Stimulated activated CD4-positive, alpha-beta T cell treated with anti-CD3 and anti-CD28 coated beads, Interleukin-15, amount 100 ng/mL, for 1 hour (primary cell): ENCODE measurements at places on chromosomes 5 and 9.

DNA sequence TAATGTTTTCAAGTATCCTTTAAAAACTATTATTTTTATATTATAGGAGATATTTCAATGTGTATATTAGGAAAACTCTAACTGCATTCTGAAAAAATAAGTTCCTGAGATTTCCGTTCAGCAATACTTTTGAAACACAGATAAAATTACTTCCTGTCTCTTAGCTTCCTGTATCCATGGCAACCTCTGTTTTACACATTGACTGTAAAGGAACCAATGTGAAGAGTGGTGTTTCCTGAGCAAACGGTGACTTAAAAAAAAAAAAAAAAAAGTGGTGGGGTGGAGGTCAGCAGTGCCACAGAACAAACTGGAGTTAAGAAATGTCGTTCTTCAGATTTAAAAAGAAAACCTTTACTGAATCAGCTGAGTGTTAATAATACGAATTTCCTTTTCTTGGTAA lies at the start of gene LRRC70:
TSS of gene LRRC70 (plus strand) at position 280 of the 400 bp plus-strand sequence. CDS start 620 bp downstream, outside the sequence.
- no peak for DNase-seq

- no peak for DNase-seq
Observed at GRCh38 chr9:19631181-19631580, 157.7 kb downstream of the SLC24A2 start.

DNA sequence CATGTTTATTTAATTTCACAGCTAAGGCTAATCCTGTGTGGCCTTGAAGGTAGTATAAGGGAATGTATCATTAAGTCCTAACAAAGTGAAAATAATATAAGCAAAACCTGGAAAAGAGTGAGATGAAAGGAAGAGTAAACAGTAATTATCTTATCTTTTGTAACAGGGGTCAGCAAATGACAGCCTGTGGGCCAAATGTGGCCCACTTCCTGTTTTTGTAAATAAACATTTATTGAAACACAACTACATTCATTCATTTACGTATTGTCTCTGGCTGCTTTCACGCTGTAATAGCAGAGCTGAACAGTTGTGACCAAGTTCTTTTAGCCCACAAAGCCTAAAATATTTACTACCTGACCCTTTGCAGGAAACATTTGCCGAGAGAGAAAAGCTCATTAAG lies 78.4 kb upstream of the HTR4 start:
- DNase-seq: no peak

- DNase-seq: no peak
Observed at GRCh38 chr5:177146891-177147638, 13.5 kb downstream of the NSD1 start.

DNA sequence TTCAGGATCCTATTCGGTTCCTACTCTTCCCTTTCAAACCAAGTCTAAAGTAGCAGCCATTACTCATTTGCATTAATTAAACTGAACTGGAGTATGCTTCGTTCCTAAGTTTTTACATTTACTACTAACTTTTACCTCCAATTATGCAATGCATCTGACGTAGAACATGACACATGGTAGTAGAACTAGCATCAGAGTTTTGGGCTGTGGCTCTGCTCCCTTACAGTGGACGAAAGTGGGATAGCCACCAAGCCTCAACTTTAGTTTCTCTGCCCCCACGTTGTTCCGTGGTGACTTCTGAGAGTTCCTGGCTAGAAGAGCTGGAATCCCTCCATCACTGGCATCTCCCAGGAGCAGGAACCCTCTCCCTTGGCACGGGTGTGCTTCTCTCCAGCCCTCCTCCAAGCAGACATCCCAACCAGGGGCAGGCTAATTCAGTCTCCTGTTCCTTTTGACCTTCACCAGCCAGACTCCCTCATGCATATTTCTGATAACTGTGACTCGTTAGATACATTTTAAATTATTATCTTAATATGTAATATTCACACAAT lies 2.9 kb downstream of the IFNE start:
- DNase-seq: no peak

- no peak for DNase-seq
Observed at GRCh38 chr5:36796155-36796554, 80.4 kb upstream of the NIPBL start.

GRCh38 chr9:90857091-90857490 lies 55.5 kb downstream of the SYK start:
- DNase-seq: no peak

- DNase-seq: no peak
Observed at GRCh38 chr5:150489360-150490295, 18.3 kb upstream of the NDST1 start.

DNA sequence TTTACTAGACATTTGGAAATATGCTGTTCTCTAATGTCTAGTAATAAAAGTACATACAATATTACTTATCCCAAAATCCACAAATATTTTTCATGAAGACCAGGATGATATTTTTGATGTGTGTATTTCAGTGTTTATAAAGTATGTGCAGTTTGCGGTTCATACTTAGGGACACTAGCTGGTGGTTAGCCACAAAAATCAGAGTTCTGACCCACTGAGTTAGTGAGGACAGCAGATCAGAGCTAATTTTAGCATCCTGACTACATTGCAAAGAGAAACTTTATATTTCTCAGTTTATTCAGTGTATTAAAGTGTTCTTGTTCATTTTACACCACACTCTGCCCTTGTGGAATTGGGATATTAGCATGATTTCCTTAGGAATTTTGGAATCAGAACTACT lies 655.3 kb downstream of the HTR1A start:
- no peak for DNase-seq

DNA sequence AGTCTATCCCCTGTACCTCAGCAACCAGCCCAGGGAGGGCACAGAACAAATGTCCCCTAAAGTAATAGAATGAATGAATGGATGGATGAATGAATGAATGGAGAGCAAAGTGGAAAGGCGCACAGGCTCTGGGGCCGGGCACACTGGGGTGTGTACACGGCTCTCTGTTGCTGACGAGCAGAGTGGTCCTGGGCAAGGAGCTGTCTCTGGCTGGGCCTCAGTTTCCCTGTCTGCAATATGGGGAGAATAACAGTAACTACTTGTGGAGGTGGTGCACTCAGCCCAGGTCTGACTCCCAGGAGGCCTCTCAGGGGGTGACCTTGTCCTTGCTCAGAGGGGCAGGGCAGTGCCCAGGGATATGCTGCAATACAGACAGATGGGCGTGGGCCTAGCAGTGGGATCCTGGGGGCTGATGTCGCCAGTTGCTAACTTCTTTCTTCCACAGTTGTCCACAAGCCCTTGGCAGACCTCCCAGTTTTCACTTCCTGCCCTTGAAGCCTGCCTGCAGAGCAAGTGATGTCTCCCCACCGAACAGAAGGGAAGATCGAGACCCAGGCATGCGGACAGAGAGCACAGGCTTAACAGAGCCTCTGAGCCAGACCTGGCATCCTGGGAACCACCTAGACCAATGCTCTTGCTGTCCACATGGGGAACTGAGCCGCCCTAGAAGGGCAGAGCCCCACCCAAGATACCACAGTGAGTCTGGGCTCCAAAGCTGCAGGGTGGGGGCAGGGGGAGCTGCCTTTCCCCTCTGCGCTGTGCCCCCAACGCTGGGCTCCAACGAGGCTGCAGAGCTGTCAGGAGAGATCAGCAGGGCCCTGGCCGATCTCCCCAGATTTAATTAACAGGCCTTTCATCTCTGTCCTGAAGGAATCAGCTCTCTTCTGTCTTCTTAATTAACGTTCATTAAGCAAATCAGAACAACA lies 13.6 kb upstream of the LAMC3 start:
- DNase-seq: no peak

DNA sequence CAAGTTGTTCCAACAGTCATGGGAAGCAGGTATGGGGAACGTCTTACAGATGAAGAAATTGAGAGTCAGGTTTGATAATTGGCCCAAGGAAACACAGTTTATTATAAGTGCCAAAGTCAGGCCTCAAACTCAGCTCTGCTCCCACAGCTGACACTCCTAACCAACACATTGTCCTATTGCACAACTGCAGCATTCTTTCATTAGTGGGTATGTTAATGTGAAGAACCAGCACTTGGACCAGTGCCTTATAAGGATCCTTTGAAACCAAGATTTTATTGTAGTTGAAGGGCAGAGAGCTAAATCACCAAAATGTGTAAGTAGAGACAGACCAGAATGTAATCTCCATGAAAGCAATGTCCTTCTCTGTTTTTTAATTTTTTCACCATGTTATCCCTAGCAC lies 56.1 kb downstream of the GRIA1 start:
- DNase-seq: no peak

GRCh38 chr5:74810915-74811314 lies 43.9 kb downstream of the NSA2 start:
- DNase-seq: no peak

DNA sequence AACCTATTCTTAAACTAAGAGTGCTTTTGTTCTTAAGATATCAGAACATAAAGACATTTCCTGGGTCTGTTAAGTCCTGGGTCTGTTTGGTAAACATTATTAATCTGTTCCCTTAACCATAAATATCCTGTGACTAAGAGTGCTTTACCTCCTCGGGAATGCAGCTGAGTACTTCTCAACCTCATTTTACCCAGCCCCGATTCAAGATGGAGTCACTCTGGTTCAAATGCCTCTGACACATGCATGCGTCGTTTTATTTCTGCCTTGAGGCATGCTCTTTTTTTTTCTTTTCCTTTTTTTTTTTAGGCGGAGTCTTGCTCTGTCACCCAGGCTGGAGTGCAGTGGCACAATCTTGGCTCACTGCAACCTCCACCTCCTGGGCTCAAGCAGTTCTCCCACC lies 39.8 kb upstream of the FBXL17 start:
- no peak for DNase-seq

DNA sequence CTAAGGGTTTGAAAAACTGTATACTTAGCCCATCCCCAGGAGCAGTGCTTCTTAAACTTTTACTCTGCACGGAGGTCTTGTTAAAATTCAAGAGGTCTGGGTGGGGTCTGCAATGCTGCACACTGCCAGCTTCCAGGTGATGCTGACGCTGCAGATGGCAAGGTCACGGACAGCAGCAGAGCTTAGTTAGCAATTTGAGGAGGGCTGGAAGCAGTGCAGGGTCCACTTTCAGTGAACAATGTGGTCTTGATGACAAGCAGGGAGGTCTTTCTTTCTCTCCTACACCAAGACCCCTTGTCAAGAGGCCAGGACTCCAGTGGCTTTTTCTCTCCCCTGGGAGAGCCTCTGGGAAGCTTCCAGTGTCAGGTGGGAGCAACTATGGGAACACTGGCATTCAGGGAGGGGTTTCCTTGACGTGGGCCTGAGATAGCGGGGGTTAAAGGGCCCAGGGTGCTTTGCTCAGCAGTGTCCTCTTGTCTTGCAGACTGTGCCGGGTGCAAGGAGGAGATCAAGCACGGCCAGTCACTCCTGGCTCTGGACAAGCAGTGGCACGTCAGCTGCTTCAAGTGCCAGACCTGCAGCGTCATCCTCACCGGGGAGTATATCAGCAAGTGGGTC lies 65.0 kb upstream of the AFAP1L1 start:
- DNase-seq: no peak

- no peak for DNase-seq
Observed at GRCh38 chr5:113047733-113048652, 71.4 kb downstream of the DCP2 start.

DNA sequence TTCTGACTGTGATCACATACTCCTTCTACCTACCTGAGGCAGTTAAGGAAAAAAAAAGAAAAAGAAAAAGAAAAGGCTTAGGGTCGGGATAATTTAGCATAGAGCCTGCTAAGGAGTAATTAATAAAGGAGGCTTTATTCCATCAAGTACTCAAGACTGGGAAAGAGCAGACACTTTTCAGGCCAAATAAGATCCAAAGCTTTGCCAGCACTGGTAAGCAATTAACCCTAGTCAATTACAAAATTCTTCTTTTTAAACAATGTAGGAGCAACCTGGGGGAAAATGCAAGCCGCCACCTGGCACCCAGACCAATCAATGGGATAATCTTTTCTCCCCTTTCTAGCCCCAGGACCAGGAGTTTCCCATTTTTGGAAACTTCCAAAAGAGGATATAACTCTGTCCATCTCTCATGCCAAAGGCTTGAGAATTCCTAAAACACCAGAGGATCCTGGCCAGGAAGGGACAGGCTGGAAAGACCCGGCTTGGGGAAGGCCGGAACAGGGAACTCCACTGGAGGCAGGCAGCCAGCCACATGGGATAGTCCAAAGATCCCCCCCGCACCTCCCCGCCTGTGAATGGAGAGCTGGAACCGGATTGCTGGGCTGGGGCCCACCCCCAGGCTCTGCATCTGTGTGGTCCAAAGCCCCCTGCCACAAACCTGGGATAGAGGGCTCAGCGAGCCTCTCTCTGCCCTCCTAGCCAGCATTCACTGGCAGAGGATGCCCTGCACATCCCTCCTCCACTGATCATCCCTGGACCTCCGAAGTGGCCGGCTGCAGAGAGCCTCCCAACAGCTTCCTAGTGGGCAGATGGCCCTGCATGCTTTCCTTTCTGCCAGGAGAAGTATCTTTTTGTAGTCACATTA lies 117.8 kb downstream of the ZNF354C start:
- DNase-seq: no peak

DNA sequence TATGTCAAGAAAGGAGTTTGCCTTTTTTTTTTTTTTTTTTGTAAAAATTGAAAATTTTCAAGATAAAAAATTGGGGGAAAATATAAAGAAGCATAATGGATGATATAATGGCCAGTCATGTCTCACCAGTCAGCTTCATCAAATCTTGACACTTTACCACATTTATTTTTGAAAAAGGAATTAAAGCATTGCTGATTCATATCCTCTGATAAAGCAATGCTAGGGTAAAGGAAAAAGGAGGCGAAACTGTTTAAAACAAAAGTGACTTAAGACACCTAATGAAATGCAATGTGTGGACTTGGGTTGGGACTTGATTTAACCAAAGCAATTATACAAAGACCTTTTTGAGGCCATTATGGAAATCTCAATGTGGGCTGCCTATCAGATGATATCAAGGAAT lies 208.5 kb downstream of the ARHGAP26 start:
- DNase-seq: no peak

DNA sequence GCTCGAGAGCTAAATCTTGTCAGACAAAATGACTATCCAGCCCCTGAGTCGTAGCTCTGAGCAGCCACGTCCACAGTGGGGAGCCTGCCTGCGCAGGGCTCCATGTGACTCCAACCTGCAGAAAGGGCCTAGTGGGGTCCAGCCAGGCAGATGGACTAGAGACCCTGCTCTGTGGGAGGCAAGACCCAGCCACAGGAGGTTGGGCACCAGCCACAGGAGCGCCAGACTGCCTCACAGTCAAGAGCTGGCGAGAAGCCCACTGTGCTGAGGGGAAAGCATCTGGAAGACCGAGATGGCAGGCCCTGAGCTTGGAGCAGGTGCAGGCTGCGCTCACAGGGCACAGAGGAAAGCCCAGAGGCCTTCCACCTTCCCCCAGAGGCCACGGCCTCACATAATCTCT lies 61.4 kb downstream of the C5orf15 start:
- no peak for DNase-seq

DNA sequence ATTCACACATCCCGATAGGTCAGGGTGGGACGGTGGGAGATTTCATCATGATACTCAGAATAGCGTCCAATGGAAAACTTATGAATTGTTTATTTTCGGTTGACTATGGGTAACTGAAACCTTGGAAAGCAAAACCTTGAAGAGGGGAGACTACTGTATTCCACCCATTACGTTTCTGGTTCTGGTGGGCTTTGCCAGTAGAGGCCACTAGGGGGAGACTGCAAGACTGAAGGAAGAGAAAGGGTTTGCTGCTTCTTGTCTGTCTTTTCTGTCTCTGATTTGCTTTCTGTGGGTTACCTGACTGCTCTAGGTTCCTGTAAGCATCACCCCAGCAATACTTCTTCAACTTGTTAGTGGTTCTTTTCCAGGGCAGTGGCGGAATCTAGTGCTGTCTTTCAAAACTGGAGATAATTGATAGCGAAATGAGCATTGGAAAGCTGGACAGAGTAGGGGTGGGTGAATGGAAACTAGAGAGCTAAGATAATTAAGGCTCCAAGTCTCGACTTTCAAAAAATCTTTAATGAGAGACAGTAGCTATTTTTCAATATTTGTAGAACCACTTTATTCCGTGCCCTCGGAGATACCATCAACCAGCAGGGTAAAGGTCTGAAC lies 27.0 kb downstream of the GRIN3A start:
- DNase-seq: no peak

GRCh38 chr9:136849960-136850865 lies 1.0 kb downstream of the PHPT1 start:
- DNase-seq: no peak
